WTC11 (cell line): ENCODE measurements at places on chromosomes 7 and 10. TPM values are rescaled to one million over a fixed set of nuclear protein-coding genes. Genes with fewer than 3 reads are reported as not detected.

MKX gene
- 0.87 to 1.8 TPM (median 1.2 TPM) in 3 replicates for total RNA-seq

DNA sequence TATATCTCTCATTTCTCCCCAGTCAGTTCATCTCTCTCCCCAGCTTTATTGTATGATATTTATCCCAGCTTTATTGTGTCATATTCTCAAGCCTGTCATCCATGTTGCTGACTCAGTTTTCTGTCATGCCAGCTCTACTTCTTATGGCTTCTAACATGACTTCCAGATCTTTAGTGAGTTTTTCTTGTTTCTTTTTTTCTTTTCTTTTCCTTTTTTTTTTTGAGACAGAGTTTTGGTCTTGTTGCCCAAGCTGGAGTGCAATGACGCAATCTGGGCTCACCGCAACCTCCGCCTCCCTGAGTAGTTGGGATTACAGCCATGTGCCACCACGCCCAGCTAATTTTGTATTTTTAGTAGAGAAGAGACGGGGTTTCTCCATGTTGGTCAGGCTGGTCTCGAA, 28.7 kb upstream of the CALU start:
- peaks cover 14% of the 10 kb centered on the region for H3K4me1 ChIP-seq
- 0 out of 2 replicates have a peak, but pooled peaks cover 2% of the 10 kb centered on the region for H3K27me3 ChIP-seq
- no peak overlapping the region for H3K27ac ChIP-seq
- no peaks in the 10 kb centered on the region for H3K36me3 ChIP-seq
- H3K4me3 ChIP-seq: no peak overlapping the region
- no peak for DNase-seq

GRCh38 chr7:14761510-14762296, 140.8 kb downstream of the DGKB start:
- H3K27ac ChIP-seq: peak overlapping the region; percentile 67; the same call in 1 of the 2 replicates
- peaks cover 10% of the 10 kb centered on the region for H3K4me1 ChIP-seq

DNA sequence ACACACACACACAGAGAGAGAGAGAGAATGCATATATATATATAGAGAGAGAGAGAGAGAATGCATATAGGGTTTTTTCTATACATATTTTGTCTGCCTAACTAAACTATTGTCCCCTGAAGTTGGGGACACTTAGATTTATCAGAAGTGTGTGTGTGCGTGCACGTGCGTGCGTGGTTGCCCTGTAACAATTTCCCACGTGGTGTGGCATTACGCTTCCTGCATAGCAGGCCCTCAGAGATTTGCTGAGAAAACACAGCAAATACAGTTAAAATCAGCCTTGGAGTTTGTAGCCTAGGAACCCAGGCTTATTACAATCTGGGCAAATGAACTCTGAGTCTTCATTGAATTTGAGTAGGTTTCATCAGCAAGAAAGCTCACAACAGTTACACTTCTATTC, 14.7 kb downstream of the RNF32 start:
- peaks cover 12% of the 10 kb centered on the region for H3K4me1 ChIP-seq
- no peak overlapping the region for H3K27ac ChIP-seq
- no peak overlapping the region for H3K4me3 ChIP-seq
- peaks cover 6% of the 10 kb centered on the region for H3K36me3 ChIP-seq

GRCh38 chr7:26760501-26760900, 103.9 kb downstream of the SKAP2 start:
- no peak for DNase-seq
- no peak overlapping the region for H3K27ac ChIP-seq
- H3K4me3 ChIP-seq: no peak overlapping the region
- no peaks in the 10 kb centered on the region for H3K27me3 ChIP-seq
- no peaks in the 10 kb centered on the region for H3K36me3 ChIP-seq
